NCI-H2107 (cell line): ENCODE measurements at places on chromosomes 1 and 21.
A peak's percentile ranks its signal among the peaks of the same experiment; 100 is the strongest.

DNA sequence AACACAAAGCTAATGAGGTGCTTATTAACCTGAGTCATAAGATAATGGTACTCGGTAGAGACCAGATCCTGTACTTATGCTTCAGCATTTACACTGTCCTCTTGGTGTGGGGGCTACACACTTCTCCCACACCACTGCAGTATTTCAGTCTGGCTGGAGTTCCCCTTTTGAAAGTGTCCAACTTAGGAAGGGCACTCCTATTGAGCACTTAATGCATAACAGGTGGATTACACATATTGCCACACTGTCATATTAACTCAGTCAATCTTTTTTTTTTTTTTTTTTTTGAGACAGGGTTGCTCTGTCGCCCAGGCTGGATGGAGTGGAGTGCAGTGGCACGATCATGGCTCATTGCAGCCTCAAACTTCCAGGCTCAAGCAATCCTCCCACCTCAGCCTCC is 1.5 kb downstream of the GPATCH4 start:
- no peak for DNase-seq

DNA sequence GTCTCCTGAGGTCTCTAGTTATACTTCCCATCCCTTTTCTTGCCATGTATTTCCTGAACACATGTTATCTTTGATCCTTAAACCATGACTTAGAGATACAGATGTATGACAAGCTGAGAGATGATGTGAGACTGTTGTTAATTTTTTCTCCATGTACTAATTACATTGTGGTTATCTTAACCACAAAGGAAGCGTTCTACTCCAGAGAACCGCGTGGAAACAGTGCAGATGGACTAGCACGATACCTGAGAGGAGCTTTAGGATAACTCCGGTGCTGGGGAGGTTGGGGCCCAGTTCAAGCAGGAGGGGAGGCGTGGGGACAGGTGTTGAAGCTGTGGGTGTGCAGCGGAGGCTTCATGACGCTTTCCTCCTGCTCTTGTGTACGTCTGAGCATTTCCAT is 17.5 kb downstream of the PDE9A start:
- DNase-seq = peak; percentile 34

GRCh38 chr1:207321790-207322645 is 540 bp downstream of the CD55 start:
- no peak for DNase-seq

DNA sequence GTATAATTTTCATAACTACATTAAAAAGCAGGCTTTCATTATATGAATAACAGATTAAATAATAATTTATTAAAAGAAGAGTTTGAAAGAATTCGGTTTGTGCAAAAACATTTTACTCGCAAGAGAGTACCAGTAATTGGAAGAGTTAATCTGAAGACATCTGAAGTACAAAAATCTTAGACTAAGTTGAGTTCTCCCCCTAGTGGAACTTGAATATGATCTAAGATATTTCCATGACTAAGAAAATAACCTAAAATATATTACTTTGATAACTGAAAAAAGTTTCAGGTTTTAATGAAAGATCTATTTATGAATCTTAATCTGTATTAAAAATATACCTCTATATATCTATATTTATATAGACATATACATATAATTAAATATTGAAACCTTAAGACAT is 112.5 kb upstream of the GFI1 start:
- no peak for DNase-seq
